Activated T-helper 9 cell treated with anti-CD3 and anti-CD28 coated beads, Interleukin-2, amount 50 U/mL, for 16 hours (primary cell): ENCODE measurements at places on chromosomes 3 and 15.

DNA sequence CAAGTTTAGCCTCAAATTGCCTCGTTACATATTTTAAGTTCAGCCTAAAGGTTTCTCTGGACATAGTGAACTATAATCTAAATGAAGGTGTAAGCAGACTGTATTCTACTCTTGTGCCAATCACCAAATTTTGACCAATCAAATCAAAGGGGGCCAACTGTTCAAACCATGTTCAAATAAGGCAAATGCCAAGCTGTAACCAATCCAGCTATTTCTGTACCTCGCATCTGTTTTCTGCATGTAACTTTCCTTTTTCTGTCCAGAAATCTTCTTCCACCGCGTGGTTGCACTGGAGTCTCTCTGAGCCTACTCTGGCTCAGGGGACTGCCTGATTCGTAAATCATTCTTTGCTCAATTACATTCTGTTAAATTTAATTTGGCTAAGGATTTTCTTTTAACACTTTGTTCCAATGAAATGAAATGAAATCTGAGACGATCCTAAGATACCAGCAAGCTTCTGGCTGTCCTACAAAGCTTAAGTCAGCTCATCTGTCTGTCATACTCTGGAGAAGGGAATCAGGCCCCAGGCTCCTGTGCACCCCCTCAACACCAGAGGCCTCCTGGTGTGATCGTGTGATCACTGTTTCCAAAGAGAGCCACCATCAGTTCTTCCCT is 53.2 kb upstream of the ZNF148 start:
- no peak for DNase-seq

- no peak for DNase-seq
Measured at GRCh38 chr3:160099834-160100233, 111.2 kb downstream of the IL12A start.

- no peak for DNase-seq
Measured at GRCh38 chr15:82648257-82649103, 1.3 kb upstream of the CPEB1 start.

DNA sequence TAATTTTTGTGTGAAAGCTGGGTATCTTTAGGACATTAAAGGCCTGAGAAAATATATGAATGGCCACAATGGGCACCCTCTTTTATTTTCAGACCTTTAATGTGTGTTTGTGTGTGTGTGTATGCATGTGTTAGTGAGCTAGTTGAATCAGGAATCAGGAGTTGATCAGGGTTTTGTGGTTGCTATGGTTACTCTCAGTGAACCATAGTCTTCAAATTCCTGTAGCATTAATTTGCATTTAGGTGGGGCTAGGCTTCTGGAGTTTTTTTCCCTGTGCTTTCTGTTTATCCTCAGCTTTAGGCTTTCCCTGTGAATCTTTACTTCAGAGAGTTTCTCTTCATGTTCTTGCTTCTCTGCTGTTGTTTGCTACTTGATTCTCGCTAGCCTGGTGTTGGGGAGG is 122.0 kb upstream of the ONECUT1 start:
- no peak for DNase-seq

- no peak for DNase-seq
Measured at GRCh38 chr15:22884344-22884743, 45.9 kb downstream of the NIPA2 start.

DNA sequence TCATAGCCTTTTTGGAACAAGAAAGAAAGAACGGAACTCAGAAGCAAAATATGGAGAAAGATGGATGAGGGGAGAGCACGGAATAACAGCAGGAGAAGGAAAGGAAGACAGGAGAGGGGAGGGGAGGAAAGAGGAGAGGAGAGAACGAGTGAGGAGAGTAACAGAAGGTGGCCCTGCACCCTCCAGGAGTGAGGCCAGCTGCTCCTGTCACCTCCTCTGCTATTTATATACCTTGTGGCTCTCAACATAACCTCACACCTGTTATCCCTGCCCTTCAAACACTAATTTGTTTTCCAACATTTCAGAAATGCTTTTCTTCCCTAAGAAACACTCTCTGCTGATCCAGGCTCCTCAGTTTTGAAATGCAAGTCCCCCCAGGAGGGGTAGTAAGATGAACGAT is 53.4 kb upstream of the ATP2B2 start:
- DNase-seq, result no peak

GRCh38 chr3:112811131-112811884 is 35.4 kb downstream of the CD200R1L start:
- DNase-seq, result no peak

DNA sequence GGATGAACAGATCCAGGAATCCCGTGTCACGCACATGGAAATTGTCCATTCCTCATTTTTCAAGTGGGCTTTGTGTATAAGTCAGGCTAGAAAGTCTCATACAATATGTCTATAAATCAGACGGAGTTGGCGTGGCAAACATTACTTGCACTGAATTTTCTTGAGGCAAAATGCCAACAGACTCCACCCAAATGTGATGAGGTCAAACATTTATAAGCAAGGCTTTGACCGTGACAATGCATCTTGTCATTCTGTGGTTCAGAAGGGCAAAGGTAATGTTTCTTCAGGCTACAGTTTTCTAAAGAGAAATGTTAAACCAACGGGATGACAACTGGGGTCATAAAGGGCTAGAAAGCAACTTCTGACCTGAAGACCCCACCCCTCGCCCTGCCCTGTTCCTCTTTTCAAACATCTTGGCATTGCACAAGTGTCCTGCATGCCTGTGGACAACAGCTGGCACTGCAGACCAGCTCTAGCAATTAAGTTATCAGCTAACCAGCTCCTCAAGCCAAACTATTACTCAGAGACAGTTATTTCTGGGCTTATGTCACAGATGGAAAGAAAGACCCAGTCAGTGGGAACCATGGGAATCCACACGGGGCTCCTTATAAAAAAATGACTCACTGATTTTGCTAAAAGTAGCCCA is 36.5 kb upstream of the SPTBN5 start:
- DNase-seq, result no peak

DNA sequence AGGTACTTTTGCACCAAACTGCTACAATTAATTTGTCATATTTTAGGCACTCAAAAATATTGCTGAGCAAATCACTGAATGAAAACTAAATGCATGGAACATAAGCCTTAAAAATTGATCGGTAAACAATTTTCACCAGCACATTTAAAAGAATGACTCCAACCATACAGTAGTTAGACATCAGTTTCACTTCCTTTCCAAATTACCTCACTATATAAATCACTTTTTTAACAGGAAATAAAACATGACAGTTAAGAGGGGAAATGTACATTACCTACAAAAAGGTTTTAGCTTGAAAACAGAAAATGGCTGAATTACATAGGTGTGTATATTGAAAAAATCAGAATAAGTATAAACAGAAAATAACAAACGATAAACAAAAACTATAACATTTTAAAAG is 108.4 kb downstream of the SERPINI1 start:
- DNase-seq, result no peak

DNA sequence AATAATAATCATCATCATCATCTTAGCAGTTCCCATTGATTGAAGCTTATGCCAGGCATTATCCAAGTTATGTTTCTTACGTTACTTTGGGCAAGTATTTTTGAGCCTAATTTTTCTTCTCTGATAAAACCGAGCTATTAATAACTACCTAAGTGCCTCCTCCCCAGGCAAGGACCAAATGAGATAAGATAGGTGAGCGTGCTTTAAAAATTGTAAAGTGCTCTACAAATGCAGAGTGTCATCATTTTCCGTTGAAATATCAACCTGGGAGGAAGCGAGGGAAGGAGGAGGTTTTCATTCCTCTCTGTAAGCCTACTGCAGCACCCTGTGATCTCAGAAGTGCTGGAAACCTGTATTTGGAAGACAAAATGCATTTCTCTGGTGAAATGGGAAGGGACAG is 96.7 kb upstream of the MITF start:
- no peak for DNase-seq

GRCh38 chr15:50390554-50391264 is 33.5 kb upstream of the USP8 start:
- no peak for DNase-seq

DNA sequence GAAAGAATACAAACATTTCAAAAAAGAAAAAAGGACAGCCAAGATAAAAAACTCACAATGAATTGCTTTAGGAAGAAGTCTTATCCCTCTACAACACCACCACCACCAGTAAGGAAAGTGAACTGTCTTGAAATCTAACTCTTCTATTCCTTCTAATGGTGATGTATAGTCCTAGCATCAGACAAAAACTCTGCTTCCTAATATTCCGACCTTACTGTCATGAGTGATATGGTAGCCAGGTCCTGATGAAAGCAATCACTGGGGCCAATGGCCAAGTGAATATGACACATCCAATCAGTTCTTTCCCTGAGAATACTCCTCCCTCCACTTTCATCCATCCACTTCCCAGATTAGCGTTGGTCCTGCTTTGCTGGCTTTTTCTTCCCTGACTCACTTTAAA is 14.8 kb downstream of the GK5 start:
- DNase-seq, result no peak

GRCh38 chr15:28154283-28154682 is 55.2 kb upstream of the OCA2 start:
- no peak for DNase-seq

GRCh38 chr3:123157598-123158287 is 44.0 kb upstream of the SEC22A start:
- DNase-seq, result no peak

DNA sequence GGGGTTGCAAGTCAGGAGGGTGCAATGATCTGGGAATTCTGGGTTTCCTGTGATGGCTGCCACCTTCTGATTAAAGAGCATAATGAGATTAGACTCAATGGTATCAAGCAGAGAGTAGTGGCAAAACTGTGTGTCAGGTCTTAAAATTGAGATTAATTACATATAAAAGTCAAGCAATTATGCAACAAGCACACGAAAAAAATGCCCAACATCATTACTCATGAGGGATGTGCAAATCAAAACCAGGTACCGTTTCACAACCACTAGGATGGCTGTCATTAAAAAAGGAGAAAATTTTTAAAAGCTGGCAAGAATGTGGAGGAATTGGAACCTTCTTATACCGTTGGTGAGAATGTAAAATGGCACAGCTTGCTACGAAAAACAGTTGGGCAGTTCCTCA is 205.0 kb downstream of the OSBPL10 start:
- no peak for DNase-seq

DNA sequence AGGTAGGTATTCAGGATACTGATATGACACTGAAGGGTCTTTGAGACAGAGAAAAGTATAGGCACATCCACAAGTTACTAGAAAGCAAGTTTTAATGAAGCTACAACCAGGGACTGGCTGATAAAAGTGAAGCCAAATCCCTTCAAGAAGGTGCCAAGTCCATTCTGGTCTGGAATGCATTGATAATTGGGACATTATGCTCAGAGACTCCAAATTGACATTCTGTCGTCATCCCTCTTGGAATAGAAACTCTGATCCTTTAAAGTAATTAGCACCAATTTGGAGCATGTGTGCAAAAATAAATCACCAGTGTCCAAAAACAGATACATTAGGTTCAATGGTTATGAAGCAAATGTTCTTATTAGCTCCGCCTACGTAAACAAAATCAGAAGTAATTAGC is 47.3 kb upstream of the BCL6 start:
- no peak for DNase-seq

- DNase-seq, result no peak
Measured at GRCh38 chr15:69669446-69669845, 216.8 kb downstream of the RPLP1 start.

DNA sequence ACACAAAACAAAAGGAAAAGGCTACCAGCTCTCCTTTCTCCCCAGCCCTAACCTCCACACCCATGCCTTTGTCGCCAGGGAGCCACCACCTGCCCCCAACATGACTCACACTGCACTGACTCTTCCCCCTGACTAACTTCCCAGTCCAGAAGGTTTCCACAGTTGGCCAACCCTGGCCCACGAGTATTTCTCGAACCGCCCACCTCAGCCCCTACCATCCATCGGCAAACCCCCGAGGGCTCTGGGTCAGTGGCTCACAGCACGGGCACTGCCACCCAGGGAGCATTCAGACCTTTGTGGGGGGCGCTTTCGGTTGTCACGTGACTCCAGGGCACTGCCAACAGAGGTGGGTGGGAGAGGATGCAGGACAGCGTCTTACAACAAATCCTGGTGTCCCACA is 152.3 kb downstream of the LRRC28 start:
- no peak for DNase-seq

DNA sequence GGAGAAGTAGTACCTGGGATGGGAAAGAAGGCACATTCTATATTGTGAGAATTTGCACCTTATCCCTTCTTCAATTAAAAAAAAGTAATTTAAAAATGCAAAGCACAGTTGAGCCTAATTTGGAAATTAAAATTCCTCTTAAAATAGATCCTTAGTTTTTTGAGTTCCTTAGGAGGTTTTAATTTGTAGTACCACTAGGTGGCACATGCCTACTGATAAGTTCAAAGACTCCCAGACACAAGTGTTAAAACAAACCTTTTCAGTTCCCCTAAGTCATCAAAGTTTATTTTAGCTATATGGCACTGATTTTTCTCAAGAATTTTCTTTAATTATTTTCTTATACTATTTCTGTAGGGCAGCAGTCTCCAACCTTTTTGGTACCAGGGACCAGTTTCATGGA is 127.6 kb upstream of the AZI2 start:
- no peak for DNase-seq

DNA sequence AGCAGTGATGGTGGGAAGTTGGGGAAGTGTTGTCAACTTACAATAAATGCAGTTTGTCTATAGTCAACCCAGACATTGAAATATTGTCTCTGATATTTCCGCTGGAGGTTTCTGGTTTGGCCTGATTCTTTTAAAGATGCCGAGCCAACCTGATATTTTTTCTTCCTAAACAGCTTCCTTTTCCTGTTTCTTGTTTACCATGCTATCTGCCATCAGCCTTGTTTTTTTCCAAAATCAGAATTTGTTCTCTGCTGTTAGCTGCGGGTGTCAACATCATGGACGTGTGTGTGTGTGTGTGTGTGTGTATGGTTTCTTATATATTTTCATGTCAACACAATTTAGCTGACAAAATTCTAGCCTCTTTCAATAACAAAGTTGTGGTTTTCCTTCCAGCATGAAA is 41.2 kb upstream of the XCR1 start:
- no peak for DNase-seq

GRCh38 chr3:160707187-160707794 is 30.3 kb downstream of the ARL14 start:
- no peak for DNase-seq

DNA sequence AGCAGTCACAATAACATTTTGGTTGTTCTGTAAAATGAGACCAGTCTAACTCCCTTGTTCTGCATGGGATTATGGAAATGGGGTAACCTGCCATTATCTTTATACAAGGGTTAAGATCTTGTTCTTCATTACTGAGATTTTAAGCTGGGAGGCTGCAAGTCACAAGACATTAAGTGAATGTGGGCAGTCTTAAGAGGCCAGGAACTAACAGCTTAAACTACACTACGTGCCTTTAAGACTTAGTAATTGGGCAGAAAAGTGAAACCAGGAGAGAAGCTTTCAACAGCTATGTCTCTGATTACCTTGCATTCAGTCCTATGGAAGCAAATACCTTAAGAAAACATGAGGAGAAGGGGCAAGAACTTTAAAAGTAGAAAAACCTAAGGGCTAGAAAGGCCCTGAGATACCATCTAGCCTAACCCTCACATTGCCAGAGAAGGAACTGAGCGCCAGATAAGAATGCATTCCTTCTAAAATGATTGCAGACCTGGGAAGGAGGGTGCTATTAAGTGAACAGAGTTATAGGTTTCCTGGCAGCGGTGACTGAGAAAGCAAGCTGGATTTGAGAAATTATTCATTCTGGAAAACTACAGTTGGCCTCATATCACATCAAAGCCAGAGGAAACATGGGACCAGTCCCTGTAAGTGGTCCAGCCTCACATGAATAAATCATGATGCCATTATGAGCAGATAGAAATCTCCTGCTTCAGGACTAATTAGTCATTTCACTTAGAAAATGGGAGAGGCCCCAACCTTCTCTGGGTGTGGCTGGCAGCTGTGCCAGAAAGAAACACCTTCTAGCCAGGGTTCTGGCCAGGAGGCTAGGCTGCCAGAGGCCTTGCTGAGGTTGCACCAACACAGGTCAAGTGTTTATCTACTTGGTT is 32.9 kb downstream of the DAPK2 start:
- DNase-seq, result no peak
